ENCODE measurements at places on chromosomes 12 and 14.

DNA sequence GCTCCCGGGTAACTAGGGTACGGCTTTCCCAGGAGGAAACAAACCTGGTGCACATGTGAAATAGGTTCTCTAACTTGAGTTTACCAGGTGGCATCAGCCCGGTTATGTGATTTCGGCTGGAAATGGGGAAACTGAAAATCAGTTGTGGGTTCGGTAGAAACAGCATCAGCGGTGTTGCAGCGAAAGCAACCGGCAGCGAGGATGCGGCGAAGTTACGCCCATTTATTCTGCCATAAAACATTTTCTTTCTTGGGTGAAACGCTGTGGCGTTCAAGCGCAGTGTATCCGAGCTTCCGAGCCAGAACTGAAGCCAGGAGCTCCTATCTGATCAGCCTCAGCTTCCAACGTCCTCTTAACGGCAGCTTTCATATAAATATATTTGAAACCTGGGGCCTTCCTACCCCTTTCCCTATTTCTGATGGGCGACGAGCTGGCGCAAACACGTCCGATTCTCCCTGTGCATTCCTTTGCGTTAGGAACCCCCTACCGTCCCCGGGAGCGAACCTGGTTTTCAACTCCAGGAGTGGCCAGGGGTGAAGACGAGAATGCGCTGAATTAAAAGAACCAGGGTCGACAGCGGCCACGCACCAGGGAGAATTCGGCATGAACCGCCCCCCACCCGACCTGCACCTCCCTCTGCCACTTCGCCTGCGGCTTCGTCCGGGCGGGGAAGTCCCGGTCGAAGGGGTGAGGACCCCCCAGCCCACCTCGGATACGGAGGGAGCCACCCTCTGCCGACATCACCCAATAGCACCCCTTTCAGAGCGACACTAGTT lies 1.6 kb downstream of the DPF3 start:
- DNase-seq = no peak

- no peak for DNase-seq
Observed at GRCh38 chr14:61533513-61534255, 161.6 kb upstream of the HIF1A start.

- DNase-seq = no peak
Observed at GRCh38 chr12:89390802-89391673, 38.7 kb upstream of the DUSP6 start.

GRCh38 chr14:60646226-60646818 lies 3.0 kb downstream of the SIX1 start:
- DNase-seq = no peak

- no peak for DNase-seq
Observed at GRCh38 chr14:100374876-100375265, 51.7 kb downstream of the SLC25A47 start.
